ENCODE measurements at places on chromosomes 11 and 22. TPM values are rescaled to one million over a fixed set of nuclear protein-coding genes. Genes with fewer than 3 reads are reported as not detected.

Gene PANX1
- 37.9 TPM for total RNA-seq

Gene OPCML
- total RNA-seq: under 0.01 TPM

Gene GAL3ST3
- total RNA-seq: 2.1 TPM

Gene ST13
- 205 TPM for total RNA-seq

Gene FAM180B
- 0.21 TPM for total RNA-seq

Gene SUN2
- total RNA-seq: 222 TPM

Gene OR5J2
- not detected for total RNA-seq

Gene SLC7A4
- total RNA-seq: 0.43 TPM

Gene TRPC6
- 4.0 TPM for total RNA-seq

Gene CADM1
- total RNA-seq: 61.5 TPM

Gene MAPK8IP1
- total RNA-seq: 29.9 TPM
